Heart left ventricle (tissue), 16 donors: ENCODE measurements at places on chromosomes 7 and 10. TPM values are rescaled to one million over a fixed set of nuclear protein-coding genes. Genes with fewer than 3 reads are reported as not detected.

DNA sequence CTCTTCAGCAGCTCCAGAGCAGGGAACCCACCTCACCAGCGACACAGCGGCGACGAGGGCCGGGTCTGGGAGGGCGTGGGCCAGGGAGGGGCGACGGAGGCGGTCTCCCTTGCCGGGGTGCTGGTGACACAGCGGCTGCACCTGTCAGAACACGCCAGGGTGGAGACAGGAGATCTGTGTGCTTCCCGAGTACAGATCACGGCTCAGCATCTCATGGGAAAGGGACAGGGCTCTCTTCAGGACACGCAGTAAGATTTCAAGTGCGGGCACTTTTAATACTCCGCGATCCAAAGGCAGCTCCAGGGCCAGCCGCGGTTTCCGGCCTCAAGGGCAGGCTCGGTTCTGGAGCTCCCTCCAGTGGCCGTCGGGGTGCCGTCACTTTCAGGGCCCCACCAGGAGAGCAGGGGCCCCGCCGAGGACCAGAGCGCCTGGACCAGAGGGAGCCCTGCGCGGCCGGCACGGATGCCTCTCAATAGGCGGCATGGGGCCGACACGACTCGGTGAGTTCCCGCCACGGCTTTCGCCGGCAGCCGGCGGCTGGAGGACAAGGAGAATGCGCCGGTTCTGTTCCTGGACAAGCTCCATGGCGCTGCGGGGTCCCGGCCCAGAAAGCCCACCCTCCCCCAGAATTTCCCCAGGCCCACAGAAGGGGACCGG is 21.4 kb downstream of the GPR146 start:
- DNase-seq: peak; percentile 93

GRCh38 chr7:139737221-139738100 is 40.3 kb downstream of the HIPK2 start:
- no peak for DNase-seq

DNA sequence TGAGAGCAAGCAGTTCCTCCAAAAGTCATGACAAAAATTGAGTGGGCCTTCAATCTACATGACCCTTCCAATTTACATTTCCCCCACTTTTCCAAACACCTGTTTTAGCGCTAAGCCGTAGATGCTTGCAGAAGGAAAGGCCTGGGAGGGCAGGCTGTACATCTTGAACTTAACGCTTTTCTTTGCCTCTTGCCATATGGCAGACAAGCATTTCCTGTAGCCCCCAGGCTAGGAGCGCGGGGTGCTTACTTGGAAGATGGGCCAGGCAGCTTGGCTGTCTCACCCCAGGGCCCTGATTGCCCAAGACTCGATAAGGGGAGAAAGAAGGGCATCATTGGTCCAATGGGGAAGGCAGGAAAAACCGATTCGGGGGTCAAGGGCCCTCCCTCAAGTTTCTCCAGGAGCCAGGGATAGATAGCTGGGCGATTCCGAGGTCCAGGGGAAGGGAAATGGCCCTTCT is 1.8 kb downstream of the HOXA10 start:
- DNase-seq: no peak

- no peak for DNase-seq
Measured at GRCh38 chr7:112866424-112866823, 76.2 kb upstream of the TMEM168 start.

DNA sequence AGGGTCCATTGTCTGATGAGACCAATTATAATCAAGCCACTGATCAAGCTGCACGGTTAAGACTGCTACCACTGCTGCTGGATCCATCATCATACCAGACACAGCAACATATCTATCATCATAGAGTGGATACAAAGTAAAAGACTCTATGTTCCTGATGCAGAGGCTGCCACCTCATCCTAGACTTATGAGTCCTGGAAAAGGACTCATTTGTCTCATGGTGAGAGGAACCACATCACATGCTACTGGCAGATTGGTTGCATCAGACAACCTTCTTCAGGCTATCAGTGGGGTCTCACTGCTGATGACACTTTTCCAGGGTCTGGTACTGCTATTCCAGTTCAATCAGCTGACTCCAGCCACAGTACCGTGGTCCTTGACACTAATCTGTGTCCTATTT is 79.0 kb downstream of the ABI1 start:
- no peak for DNase-seq

DNA sequence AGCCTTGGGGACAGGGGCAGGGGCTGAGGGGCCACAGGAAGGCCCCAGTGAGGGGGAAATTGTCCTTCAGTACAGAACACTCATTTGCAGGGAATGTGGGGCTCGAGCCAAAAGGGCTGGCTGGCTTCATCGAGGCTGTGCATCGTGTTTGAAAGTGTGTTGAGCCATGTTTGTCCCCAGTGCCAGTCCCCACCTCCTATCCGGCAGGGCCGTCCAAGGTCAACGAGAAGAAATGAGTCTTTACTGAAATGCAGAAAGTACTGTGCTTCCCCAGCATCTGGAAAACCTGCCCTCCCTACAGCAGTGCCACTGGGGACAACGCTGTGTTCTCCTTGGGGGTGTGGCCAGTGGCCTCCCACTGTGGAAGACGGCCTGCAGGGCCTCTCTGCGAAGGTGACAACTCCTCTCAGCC is 214.1 kb downstream of the KLF6 start:
- peak; percentile 51 for DNase-seq

- no peak for DNase-seq
Measured at GRCh38 chr7:115864082-115864481, 166.5 kb downstream of the TFEC start.

DNA sequence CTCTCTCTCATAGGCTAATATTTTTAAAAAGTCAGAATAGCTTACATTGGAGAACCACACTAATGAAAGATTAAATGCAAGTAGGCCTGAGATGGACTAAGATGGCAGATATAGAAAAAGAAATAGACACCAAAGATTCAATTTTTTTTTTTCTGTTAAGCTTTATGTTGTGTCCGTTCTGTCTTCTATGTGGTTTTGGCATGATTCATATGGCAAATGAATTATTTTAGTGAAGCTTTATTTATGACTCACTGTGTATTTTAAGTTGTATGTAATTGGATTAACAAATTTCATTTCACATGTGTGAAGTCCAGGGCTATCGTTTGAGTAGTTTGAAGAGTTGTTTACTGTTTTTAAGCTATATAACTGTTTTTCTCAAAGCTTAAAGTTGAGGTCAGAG is 214.8 kb downstream of the CAMK1D start:
- DNase-seq: no peak

DNA sequence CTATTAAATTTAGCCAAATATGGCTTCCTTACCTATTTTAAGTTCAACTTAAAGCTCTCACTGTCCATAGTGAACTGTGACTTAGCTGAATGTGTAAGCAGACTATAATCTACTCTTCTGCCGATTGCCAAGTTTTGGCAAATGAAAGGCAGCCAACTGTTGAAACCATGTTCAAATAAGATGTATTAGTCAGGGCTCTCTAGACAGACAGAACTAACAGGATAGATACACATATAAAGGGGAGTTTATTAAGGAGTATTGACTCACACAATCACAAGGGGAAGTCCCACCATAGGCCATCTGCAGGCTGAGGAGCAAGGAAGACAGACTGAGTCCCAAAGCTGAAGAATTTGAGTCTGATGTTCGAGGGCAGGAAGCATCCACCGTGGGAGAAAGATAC is 837.7 kb upstream of the AUTS2 start:
- no peak for DNase-seq

GRCh38 chr7:133614251-133614650 is 361.4 kb downstream of the EXOC4 start:
- DNase-seq: no peak

DNA sequence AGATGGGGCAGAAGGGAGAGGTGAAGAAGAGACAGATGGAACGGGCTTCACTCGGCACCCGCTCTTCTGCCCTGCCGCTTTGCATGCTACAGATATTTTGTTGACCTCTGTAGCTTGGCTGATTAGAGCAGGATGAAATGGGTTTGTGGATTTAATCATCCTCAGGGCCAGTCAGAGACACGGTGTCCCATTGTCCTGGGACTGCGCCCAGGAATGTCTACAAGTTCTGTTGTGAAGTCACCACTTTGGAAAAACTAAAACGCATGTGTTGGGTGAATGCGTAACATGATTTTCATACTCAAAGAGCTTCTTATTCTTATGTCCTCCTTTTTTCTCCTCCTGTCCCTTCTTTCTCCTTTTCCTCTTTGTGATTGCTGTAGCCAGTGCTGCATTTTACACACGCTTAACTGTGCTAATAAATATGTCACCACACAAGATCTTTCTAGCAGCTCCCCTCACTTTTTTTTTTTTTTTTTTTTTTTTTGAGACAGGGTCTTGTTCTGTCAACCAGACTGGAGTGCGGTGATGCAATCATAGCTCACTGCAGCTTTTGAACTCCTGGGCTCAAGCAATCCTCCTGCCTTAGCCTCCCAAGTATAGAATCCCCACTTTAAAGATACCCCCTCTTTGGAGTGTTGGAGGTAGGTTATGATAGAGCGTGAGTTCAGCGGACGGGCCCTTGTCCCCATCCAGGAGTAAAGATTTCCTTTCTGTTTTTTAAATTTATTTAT is 3.4 kb downstream of the CPA4 start:
- no peak for DNase-seq

DNA sequence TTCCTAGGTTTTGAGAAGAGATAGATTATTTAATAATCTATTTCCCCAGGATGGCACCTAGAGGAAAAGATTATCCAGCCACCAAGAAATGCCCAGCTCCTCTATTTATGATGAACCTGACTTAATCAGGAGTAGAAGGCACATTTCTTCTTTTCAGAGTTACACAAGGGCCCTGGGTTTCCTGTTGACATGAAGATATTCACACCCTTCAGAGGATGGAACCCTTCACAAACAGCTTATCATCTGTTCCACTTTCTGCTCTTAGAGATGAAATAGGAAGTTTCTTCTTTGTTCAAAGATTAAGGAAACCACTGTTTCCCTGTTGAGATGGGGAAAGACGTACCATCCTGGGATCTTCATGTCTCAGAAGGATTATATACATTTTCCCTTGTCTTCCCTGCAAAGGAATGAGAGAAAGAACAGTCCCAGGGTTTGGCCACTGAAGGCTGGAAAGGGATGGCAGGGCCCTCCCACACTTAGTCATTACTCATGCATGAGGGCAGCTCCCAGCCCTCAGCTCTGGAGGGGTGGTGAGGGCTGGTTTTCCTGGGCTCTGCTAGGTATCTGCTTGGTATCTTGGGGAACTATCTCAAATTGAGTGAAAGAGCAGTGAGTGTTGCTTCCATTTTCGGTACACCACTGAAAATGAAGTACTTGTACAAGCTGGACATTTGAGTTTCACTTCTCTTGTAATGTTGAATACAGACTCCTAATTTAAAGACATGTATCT is 64.0 kb downstream of the MTPAP start:
- no peak for DNase-seq

DNA sequence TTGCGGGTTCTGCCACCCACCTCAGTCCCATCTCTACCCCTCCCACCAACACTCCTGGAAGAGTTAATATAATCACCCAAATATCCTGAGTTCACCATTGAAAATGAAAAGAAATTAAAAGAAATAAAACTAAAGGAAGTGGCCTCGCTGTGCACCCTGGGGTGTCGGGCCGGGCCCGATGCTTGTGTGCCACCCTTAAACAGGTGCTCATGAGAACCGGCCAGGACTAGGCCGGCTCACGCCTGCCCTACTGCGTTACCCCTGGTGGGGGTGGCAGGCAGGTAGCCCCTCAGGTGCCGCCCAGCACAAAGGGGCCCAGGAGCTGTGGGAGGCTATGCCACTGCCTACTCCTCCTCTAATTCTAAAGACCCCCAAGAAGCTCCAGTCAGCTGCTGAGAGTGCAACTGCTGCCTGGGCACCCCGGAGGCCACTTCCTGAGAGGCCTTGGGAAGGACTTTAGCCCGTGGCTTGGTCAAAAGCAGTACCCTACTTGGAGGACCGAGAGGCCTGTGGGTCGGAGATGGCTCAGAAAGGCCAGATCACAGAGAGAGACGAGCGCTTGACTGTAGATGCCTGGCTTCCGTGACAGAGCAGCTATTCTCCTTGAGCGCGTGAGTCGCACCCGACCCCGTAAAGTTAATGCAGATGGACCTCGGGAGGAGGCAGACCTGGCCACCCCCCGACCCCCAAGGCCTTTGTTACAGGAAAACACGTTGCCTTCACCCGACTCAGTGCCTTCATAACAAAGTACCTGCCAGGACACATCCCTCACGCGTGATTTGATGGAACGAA is 51.0 kb upstream of the PPP2R2D start:
- DNase-seq: no peak

DNA sequence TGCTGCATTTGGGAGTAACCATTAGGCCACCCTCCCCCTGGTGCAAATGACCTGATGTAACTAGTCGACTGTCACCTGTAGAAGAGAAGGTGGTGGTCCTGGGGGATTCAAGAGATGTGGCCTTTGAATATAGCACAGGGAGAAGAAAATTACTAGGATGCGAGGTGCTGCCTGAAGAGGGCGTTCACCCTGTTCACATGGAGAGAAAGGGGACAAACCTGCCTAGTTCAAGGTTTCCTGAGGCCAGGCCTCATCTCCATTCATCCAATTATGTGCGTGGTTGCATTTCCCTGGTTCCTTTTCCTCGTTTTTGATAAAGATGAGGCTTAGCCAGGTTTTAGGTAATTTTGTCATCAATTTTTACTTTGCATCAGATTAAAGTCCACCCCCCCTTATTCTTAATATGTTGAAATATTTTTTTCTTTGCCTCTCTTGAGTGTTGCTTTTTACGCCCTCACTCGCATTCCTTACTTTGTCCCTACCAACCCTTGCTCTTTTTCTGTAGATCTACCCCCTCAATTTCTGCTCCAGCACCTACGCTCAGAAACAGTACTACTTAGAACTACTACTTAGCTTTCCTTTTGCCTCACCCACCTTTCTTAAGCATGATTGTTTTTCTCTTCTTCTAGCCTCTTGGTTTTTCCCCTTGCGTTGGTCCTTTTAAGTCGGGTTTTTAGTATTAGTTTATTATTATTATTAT is 13.7 kb downstream of the CLCN1 start:
- no peak for DNase-seq

- DNase-seq: no peak
Measured at GRCh38 chr7:131359136-131359776, 31.6 kb downstream of the MKLN1 start.

DNA sequence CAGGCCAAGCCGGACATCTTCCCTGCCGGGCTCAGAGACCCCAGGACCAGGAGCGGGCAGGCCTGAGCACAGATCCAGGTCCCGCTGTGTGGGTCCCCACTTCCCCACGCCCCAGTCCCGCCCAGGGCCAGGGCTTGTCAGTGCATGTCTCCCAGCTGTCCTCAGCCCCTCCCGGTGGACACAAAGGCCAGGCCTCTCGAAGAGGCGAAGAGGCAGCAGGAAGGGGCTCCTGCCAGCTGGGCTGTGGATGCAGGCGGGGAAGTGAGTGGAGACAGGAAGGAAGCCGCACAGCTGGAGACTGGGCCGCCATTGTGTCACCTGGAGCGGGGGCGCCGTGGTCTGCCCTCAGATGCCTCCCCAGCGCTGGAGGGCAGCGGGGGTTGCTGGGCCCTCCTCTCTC is 4.8 kb downstream of the GRIFIN start:
- peak; percentile 84 for DNase-seq

GRCh38 chr7:155252444-155252887 is 45.2 kb upstream of the INSIG1 start:
- DNase-seq: no peak

GRCh38 chr10:77737608-77738007 is 100.0 kb upstream of the KCNMA1 start:
- no peak for DNase-seq

GRCh38 chr10:78437407-78437768 is 403.7 kb downstream of the RPS24 start:
- DNase-seq: no peak

GRCh38 chr10:121597504-121598262 is 561 bp downstream of the FGFR2 start:
- no peak for DNase-seq

GNGT1 gene
- total RNA-seq: not detected

CPA1 gene
- 3.4 TPM for total RNA-seq

UNCX gene
- total RNA-seq: not detected

SLF2 gene
- 26.9 TPM for total RNA-seq

ZPBP gene
- total RNA-seq: not detected

MGAM2 gene
- total RNA-seq: not detected

CALML3 gene
- total RNA-seq: not detected

EPHA1 gene
- not detected for total RNA-seq

NUTM2D gene
- 4.3 TPM for total RNA-seq
